ENCODE measurements at places on chromosomes 1 and 21. TPM values are rescaled to one million over a fixed set of nuclear protein-coding genes. Genes with fewer than 3 reads are reported as not detected.

GRCh38 chr1:144551107-144551542 is 41.6 kb upstream of the PPIAL4F start:
- DNase-seq, result no peak

DNA sequence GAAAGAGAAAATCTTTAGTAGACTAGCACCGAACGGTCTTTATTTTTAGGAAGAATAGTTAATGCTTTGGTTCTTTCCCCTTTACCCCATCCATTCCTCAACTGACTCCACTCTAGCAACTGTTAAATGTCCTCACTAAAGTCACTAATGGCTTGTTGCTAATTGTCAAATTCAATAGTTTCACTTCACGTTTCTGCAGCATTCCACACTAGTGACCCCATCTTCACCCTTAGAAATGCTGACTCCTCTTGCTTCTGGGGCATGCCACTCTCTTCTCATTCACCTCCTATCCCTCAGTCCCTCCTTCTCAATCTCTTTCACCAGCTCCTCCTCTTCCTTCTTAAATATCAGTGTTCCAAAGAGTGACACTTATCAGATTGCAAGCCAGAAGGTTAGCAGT is 19.4 kb upstream of the CADM3 start:
- DNase-seq, result no peak

DNA sequence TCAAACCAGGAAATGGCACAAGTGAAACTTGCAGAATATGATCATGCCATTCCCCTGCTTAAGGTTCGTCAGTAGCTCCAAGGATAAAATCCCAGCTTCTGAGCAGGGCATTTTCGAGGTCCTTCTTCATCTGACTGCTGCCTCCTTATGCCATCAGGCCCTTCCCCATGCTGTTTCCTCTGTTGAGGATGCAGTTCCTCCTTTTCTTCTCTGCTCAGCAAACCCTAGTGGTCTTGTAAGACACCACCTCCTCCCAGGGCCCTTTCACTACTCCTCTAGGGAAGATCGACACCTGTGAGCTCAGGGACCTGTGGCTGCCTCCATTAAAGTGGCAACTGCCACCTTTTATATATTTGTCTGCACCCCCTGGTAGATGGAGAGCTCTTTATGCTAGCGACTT is 62.1 kb upstream of the JUN start:
- DNase-seq, result no peak

DNA sequence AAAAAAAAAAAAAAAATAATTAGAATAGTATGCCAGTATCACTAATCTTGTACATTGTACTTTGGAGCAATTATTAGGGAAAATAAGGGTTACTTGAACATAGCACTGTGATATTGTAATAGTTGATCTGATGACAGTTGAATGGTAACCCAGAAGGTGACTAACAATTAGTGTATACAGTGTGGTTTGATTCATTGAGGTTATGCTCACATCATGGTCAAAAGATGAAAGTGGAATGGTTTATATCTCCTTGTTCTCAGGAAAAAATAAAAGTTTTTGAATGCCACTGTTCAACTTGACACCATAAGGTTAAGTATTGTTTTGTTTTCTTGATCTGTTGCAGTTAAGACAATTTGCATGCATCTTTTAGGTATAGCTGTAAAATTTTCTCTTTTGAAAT is 87.0 kb downstream of the GPR52 start:
- no peak for DNase-seq

DNA sequence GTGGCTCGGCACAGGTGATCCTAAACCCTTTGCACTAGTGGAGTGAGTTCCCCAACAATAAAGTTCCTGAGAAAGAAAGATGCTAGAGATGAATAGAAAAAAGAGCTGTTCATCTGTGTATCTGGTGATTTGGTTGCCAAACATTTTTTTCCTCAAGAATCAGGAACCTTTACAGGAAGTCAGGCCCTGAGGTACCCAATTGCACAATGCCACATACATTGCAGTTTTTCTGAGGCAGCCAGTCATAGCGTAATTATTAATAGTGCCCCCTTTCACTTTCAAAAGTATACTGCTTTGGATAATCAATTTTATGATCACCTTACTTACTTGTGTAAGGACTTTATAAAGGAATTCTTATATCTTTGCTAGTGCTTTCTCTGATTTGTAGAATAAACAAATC is 346.3 kb upstream of the POU3F1 start:
- no peak for DNase-seq

DNA sequence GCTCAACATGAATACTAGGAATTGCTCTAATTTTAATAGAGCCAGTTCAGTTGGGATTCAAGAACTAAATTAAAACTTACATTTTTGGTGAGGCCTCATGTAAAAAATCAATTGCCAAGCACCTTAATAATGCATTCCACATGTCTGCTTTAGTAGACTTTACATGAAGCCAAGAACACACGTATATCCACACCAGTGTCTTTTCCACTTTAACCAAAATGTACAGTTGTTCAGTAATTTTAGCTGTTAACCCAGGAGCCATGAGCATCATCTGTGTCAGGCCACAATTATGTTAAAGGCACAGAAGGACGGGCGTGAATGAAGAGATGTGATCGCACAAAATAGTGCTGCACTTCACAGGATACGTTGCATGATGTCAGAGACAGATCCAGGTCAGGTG is 136.7 kb downstream of the TLR5 start:
- no peak for DNase-seq

GRCh38 chr1:17451731-17452130 is 12.3 kb upstream of the RCC2 start:
- DNase-seq, result no peak

DIO1 gene
- polyA plus RNA-seq, result 0.51 TPM

- DNase-seq, result no peak
These were observed 27.0 kb downstream of the NAV1 start for GRCh38 chr1:201565771-201566528.

GRCh38 chr1:15942661-15943327 is 33.1 kb downstream of the ZBTB17 start:
- no peak for DNase-seq

DNA sequence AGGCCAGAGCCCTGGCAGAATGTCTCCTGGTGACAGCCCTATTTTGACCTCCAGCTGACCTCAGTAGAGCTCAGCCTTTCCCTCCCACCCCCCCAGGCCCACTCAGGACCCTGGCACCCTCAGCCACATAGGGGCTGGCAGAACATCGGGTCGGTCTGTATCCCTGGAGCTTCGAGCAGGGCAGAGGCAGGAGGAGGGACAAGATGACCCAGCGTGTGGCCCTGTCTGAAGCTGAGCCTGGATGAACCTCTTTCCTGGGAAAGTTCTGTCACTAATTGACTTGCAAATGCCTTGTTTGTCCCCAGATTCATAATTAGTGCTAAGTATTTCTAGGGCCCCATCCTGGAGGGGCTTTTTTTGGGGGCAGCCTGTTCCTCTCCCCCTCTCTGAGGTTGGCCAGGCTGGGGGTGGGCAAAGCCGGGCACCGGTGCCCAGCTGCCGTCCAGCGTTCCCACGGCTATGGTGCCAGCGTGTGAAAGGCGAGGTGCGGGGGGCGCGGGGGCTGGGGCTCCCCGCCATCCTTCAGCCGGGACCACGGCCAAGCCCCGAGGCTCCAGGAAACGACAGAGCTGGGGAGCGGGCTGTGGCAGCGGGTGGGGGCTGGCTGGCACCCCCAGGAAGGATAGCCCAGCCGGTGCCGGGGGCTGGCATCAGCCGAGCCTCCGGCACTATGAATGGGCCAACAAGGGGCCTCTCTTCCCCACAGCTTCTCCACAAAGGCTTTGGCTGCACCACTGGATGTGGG is 31.4 kb downstream of the RHBG start:
- no peak for DNase-seq

DNA sequence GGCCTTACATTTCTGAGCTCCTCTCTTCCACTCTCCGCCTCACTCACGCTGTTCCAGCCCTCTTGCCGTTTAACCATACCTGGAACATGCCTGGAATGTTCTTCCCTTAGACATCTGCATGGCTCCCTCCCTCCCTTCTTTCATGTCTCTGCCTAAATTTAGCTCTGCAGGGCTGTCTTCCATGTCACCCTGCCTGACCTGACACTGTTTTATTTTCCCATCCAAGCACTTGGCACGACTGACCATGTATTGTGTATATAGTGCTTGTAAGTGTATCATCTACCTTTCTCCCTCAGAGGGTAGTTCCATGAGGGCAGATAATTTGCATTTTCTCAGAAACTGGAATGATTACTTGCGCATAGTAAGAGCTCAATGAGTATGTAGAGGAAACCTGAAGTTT is 47.3 kb downstream of the ST6GALNAC3 start:
- no peak for DNase-seq

HUNK gene
- polyA plus RNA-seq, result 7.7 TPM

DNA sequence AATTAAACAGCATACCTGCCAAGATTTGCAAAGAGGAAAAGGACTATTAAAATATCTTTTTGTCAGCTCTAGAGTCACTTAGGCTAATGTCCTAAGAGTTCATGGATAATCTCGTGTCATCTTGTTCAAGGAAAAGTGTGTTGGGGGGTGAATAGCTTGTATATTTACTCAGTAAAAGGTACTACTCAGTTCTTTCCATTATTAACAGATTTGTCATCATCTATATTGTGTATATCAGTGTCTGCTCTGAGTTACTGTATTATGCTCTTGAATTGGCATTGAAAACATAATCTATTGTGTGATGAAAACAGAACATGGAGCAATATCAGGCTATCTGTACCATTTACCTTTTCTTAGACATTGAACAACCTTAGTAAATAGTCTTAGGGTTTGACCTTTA is 41.9 kb downstream of the SMG7 start:
- DNase-seq, result no peak

SLFNL1 gene
- polyA plus RNA-seq, result 0.59 TPM

- no peak for DNase-seq
These were observed 170.8 kb downstream of the ADSS2 start for GRCh38 chr1:244280859-244281258.

COL6A2 gene
- 335 TPM for polyA plus RNA-seq

- no peak for DNase-seq
These were observed 41.0 kb upstream of the IFFO2 start for GRCh38 chr1:18997508-18997907.

- no peak for DNase-seq
These were observed 231.7 kb downstream of the PAPPA2 start for GRCh38 chr1:176694713-176695112.

DNA sequence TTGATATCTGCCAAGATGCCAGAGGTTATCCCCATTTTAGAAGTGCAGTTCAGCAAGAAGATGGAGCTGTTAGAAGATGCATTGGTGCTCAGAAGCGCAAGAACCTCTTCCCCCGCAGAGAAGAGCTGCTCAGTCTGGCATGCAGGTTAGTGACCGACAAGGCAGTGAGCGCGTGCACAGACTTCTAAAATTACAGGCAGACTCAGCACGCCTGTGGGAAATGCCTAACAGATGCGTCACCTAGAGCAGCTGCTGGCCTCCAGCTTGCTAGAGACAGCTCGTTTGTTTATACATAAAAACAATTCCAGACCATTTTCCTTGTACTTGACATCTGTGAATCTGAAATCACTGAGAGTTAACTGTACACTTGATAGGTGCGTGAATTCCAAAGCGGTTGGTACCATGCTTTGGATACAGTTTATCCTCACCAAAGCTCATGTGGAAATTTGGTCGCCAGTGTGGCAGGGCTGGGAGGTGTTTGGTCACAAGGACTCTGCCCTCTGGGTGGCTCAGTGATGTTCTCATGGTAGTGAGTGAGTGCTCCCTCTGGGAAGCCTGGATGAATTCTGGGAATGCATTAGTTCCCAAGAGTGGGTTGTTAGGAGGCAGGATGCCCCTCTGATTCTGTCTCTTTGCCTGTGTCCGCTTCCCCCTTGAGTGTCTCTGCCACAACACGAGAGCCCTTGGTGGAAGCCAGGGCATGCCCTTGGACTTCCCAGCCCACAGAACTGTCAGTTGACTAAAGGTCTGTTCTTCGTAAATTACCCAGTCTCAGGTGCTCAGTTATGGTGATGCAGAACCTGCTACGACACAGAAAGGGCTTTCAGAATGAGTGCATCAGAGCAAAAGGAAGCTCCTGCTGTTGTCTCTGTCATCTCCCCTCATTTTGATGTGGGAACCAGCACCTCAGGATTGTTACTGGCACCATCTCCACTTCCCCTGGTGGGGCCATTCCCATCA is 24.4 kb downstream of the SNAP47 start:
- no peak for DNase-seq

TCEA3 gene
- polyA plus RNA-seq, result 28.2 TPM

CR1L gene
- 0.38 TPM for polyA plus RNA-seq

DNA sequence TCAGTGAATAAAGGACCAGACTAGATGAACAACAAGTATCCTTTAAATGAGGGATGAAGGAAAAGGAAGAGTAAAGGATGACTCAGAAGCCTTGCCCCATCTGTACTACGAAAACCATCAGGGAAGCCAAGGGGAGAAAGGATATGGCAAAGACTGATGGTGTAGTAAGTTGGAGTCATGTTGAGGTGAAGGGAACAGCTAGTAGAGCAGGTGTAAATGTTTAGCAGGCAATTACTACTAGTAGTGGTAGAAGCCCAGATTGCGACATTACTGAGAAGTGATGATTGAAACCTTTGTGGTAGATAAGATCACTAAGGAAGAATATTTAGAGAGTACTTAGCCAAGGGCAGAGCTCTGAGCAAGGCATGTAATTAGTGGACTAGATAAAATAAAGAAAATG is 84.0 kb downstream of the PHTF1 start:
- no peak for DNase-seq

- DNase-seq, result no peak
These were observed 17.8 kb upstream of the RAB29 start for GRCh38 chr1:205792961-205793673.

LCA5L gene
- 6.8 TPM for polyA plus RNA-seq
